Skin of body (tissue), 3 donors: ENCODE measurements at places on chromosomes 16 and 17. TPM values are rescaled to one million over a fixed set of nuclear protein-coding genes. Genes with fewer than 3 reads are reported as not detected.

DNA sequence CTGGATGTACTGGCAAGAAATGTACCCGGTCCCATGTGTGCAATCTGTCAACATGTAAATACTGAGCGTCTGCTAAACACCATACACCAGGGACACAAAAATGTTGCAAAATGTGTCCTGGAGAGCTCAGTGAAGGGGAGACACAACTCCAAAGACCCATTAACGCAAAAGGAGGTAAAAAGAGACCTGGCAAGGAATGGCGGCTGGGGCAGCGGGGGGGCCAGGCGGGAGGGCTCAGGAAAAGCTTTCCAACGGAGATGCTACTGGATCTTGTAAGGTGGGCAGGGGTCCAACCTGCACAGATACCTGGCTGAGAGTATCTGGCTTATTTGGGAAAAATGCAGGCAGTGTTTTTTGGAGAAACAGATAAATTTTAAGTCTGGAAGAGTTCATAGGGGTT, 40.7 kb downstream of the ADCY9 start:
- no peak for DNase-seq

GRCh38 chr17:56322991-56323390, 169.7 kb downstream of the ANKFN1 start:
- DNase-seq = no peak

DNA sequence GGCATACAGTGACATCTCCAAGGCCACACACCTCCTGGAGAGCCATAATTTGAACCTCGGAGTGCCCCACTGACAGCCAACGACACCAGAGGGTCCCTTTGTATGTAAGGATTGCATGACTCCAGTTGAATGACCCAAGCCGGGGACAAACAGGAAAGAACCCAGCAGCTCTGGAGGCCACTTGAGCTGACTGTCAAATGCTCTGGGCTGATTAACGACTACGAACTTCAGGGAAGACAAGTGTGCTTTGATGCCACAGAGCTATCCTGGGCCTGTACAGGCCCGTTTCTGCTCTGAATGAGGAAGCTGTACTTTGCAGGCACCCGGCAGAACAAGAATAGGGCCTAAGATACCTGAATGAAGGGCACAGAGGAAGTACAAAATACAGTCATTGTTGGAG, 404.6 kb downstream of the SLC39A11 start:
- DNase-seq = no peak

- DNase-seq = no peak
Measured at GRCh38 chr17:27539152-27539551, 82.9 kb downstream of the KSR1 start.

GRCh38 chr16:89052890-89053724, 40.5 kb upstream of the ACSF3 start:
- no peak for DNase-seq

GRCh38 chr17:48596000-48596734, 2.6 kb upstream of the HOXB5 start:
- no peak for DNase-seq

GRCh38 chr17:44004761-44005526, 522 bp downstream of the NAGS start:
- no peak for DNase-seq

GRCh38 chr16:14241631-14242030, 170.5 kb downstream of the MRTFB start:
- no peak for DNase-seq

- DNase-seq = no peak
Measured at GRCh38 chr17:54983260-54983659, 14.7 kb downstream of the STXBP4 start.

DNA sequence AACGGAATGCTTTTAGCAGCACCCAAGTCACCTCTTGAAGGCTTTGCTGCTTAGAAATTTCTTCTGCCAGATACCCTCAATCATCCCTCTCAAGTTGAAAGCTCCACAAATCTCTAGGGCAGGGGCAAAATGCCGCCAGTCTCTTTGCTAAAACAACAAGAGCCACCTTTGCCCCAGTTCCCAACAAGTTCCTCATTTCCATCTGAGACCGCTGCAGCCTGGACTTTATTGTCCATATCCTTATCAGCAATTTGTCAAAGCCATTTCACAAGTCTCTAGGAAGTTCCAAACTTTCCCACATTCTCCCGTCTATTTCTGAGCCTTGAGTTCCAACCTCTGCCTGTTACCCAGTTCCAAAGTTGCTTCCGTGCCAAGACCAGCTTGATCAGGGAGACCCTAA, 27.4 kb downstream of the TMC6 start:
- DNase-seq = no peak

DNA sequence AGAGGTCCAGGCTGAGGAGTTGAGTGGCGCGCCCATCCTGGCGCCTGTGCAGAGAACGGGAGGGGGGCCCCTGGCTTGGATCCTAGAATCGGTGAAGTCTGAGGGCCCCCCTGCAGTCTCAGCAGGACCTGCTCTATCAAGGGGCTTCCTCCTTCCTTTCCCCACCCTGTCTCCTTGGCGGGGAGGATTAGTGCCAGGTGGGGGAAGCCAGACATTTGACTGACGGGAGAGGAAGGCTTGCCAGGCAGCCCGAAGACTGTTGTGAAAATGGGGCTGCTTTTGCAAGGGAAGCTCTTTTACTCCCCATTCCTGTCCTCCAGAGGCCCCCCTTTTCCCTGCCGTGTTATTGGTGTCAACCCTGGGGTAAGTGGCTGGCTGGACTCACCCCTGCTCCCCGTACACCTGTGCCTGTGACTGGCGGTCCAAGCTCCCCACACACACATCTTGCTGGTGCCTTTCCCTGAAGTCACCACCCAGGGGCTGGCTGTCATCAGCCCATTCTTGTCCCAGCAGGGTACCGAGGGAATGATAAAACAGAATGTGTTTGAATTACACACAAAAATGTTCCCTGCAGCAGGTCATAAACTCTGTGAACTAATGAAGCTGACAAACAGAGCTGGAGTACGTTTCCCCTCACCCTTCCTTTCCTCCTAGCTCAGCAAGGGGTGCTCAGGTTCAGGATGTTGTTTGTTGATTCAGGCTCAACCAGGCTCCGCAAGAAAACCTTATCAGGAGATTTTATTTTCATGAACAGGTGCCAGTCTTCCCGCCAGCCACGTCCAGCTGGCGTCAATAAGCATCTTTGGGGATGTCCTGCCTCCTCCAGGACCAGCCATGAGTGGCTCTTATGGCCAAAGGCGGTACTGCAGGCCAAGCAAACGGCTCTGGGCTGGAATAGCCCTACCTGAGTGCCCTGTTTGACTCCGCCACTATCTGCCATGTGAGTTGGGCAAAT, 4.4 kb upstream of the ARMC7 start:
- DNase-seq = no peak

GRCh38 chr16:15972046-15972868, 22.8 kb downstream of the ABCC1 start:
- DNase-seq = no peak

- DNase-seq = no peak
Measured at GRCh38 chr17:57667461-57667923, 77.6 kb downstream of the CCDC182 start.

- no peak for DNase-seq
Measured at GRCh38 chr17:13537871-13538643, 63.7 kb downstream of the HS3ST3A1 start.

DNA sequence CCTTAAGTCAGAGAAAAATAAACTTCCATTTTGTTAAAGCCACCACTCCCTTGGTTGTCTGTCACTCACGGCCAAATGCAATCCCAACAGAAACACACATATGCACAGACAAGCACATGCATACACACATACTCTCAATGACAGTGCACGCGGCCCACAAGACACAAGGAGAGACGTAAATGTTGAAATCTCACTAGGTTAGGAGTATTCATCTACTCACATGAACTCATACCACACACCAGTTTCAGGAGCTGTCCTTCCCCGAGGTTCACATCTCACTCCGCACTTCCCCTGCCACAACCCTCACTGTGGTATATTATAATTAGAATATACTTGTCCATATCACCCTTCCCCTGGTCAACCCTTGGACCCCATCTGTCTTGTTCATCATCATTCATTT, 30.5 kb upstream of the CRYBA1 start:
- no peak for DNase-seq

GRCh38 chr17:48153691-48154358, 46.3 kb downstream of the SNX11 start:
- DNase-seq = no peak

DNA sequence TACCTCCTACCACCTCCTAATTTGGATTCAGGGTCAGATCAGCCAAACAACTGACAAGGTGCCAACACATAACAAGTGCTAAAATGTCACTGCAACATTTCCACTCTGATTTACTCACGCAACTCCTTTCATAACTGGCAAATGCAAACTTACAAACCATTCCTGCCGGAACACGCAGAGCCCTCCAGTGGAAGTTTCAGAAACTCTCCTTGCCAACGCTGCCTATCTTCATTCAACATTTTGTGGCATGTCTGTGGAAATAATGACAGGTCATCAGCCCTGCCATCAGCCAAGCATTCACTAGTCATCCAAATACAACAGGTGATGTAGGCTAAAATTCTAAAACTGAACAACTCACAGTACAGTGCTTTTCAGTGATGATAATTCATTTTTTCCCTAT, 37.7 kb upstream of the OR3A1 start:
- DNase-seq = no peak

RSPRY1 gene
- total RNA-seq = 39.9 TPM

DNASE1L2 gene
- 17.3 TPM for total RNA-seq

NPTX1 gene
- 0.30 TPM for total RNA-seq

SAMD14 gene
- 1.4 TPM for total RNA-seq

SLC52A1 gene
- total RNA-seq = 0.59 TPM
